M059J (cell line): ENCODE measurements at places on chromosomes 5 and 9.
A peak's percentile ranks its signal among the peaks of the same experiment; 100 is the strongest.

DNA sequence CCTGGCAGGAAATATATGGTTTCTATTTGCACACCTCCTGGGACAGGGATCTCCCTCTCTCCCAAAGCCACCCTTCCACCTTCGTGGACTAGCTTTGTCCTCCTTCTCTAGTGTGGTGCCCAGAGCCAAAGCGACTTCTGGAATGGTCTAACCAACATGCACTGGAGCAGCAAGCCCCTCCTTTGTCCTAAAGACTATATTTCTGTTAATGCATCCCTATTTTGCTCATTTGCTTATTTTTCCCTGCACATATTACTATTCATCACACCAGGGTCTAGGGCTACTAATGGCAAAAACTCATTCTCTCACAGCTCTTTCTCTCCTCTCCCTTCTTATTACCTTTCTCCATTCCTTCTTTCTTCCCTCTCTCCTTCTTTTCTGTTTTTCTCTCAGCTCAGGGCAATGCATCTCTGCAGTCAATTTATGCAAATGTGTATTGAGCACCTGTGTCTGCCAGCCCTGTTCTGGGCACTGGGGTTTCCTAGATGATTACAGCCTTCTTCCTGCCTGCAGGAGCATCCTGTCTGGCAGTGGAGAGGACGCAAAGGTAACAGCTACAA, 2.8 kb upstream of the NEURL1B start:
- no peak for DNase-seq

GRCh38 chr5:68344447-68345111, 129.0 kb downstream of the PIK3R1 start:
- DNase-seq = peak; percentile 96

DNA sequence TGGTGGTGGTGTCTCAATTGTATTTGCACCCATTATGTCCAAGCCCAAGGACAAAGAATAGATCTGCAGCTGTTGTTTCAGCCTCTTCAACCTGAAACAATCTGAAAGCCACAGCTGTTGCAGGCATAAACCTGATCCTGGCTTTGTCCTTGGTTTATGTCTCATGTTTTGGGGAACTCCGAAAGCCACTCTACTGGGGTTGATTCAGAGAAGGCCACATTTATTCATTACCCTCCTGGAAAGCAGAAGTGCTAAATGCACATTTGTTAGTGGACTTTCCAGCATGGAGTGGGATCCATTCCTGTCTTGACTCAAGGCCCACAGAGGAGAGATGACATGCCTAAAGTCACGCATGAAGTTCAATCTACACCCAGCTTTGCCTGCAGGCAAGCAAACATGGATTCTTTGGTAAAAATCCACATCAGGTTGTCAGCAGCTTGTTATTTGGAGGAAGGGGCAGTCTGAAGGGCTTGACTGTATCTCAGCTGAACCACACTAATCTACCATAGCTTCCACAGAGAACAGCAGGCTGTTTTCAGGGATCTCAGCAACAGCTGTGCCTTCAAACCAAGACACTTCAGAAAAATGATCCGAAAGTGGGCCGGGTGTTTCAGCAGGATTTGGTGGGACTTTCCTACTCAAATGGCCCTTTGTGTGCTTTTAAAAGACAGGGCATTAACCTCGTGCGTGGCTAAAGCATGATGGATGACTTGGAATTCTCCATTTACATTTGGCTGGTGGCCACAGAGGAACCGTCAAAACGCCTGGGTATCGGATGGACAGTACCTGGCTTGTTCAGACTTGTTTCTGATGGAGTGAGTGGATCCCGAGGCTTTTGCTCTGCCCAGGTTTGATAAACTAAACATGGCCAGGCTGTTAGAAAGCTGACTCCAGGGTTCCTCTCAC, 36.2 kb upstream of the ADAM19 start:
- no peak for DNase-seq

DNA sequence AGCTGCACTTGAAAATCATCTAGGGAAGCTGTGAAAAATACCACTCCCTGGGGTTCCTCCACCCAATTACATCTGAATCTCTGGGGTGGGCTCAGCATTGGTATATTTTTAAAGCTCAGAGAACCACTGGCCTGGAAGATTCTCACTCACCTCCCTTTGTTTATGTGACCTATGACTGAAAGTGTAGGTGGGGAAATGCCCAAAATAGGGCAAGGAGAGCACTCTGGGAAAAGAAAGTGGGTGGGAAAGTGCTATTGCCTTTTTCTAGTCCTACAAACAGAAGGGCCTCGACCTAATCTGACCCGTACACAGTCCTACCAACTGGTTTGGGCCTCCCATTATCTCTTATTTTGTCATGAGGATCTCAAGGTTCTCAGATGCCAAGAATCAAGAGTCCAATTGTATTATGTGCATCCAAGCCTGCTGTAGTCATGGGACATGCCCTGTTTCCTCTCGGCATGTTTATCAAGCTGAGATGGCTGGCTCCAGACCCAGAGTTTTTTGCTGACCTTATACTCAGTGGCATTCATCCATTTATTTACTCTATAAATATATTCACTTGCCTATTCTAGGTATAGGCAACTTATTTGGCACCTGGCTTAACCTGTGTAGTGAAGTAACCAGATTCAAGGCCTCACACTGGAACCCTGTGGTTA, 483.7 kb downstream of the ENC1 start:
- DNase-seq = no peak

DNA sequence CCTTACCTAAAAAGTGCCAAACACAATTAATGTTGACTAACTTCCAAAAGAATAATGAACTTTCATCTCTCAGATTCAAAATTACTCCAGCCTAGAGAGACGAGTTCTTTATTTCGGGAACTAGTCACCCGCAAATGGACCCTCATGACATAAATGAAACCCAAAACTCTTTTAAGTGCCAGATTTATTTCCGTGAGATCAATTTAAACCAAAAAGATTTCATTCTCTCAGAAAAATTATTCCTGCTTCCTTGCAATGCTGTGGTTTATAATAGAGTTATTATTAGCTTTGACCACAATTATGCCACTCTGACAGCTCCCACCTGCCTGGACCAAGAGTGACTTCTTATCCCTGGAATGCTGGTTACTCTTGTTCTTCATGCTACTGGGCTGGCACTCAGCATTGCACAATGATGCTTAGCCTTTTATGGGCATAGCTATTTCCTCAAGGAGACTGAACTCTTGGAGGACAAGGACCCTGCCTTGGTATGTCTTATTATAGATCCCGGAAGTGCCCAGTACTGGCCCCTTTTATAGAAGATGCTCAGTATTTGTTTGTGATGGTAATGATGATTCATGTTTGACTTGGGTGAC, 183.5 kb downstream of the SNX18 start:
- peak; percentile 100 for DNase-seq

DNA sequence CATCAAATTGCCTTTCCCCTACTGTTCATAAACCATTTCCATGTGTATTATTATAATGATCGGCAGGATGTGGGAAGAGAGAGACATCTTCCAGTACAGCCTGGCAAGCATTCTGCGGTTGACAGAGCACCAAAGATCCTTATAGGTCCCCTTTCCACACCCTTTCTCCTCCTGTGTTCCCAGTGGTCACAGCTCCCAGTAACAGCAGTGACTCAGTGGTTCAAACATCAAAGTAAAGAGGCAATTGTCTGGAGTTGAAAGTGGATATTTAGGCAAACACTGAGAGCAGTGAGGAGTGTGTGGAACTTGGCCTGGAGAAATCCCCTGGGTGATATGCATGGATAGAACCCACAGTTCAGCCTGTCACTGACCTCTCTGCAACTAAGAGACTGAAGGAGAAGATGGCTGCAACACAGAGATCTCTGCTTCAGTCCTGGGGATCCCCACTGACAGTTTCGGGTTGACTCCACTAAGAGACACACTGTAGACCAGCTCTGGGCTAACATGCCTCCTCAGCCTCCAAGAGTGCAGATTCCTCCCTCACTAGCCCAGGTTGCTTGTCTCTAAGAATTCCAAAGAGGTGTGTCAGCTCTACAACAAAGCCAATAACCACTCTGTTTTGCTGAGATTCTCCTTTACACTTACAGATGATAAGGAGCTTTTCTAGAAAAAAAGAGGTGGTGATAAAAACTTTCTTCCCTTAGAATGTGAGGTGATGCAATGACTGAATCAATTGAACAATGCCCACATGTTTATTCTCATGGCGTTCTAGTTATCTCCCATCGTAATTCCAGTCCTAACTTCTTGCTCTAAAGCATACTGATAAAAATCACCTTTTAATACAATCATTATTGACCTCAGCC, 94.4 kb upstream of the IL6ST start:
- peak; percentile 85 for DNase-seq

- DNase-seq = peak; percentile 79
These were observed 28.2 kb downstream of the SLC6A7 start for GRCh38 chr5:150217873-150218692.

DNA sequence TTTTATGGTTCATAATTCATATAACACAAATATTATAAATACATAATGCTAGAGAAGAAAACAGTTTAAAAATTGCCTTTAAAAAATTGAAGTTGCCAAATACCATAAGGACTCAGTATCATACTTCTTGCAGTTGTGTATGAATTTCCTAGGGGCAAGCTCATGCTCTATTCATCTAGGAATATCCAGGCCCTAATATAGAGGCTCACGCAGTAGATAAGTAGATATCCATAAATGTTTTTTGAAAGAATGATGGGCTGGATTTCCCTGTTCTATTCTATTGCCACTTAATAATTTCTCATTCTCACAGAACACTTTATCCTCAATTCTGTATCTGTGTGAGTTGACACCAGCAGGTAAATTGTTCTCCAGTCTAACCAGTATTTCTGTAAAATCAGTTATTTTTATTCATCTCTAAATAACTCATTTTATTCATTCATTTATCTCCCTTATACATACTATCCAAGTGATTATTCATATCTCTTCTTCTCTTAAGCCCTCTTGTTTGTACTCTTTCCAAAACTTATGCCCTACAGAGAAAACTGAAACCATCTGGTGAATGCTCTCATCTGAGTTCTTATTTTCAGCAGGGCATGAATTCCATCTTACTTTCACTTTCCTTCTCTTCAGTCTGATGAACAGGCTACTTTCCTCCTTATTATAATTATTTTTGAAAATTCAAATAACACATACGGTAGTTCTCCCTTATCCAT, 97.1 kb downstream of the SLC44A1 start:
- DNase-seq = peak; percentile 29

- DNase-seq = no peak
These were observed 164.2 kb downstream of the SEMA6A start for GRCh38 chr5:116410336-116410890.

DNA sequence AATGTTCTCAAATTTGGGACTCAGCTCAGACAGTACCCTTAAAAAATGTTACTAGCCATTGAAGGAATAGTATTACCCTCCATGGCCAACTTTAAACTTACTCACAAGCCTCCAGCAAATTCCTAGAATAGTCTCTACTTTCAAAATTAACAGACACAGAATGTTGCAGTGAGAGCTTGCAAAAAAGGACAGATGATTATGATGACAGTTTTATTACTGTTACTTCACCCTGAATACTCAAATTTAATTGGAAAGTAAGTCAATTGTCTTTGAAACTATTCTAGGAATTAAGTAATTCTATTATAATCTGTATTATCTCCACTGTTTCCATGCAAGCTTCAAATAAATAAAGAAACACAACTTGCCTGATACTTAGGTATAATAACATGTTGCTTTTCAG, 288.3 kb downstream of the SLF1 start:
- no peak for DNase-seq

GRCh38 chr9:135716045-135716444, 14.1 kb downstream of the KCNT1 start:
- no peak for DNase-seq

- no peak for DNase-seq
These were observed 40.1 kb downstream of the MACIR start for GRCh38 chr5:103298607-103299188.

GRCh38 chr5:131263648-131264450, at the start of gene CDC42SE2:
Gene CDC42SE2 (plus strand): TSS chr5:131264053. CDS start chr5:131359494, 95,441 bp downstream.
- DNase-seq = peak; percentile 84

DNA sequence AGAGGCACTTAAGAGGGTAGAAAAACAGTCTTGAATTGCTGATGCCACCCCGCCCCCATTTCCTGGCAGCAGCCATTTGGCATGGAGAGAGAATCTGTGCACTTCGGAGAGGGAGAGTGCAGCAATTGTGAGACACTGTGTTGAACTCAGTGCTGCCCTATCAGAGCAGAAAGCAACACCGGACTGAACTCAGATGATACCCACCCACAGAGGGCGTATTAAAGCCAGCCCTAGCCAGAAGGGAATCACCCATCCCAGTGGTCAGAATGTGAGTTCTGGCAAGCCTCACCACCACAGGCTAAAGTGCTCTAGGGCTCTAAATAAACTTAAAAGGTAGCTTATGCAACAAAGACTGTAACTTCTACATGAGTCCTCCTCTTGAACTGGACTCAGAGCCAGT, 88.4 kb upstream of the RGS7BP start:
- DNase-seq = no peak

GRCh38 chr9:84990850-84991513, 321.5 kb downstream of the NTRK2 start:
- no peak for DNase-seq

DNA sequence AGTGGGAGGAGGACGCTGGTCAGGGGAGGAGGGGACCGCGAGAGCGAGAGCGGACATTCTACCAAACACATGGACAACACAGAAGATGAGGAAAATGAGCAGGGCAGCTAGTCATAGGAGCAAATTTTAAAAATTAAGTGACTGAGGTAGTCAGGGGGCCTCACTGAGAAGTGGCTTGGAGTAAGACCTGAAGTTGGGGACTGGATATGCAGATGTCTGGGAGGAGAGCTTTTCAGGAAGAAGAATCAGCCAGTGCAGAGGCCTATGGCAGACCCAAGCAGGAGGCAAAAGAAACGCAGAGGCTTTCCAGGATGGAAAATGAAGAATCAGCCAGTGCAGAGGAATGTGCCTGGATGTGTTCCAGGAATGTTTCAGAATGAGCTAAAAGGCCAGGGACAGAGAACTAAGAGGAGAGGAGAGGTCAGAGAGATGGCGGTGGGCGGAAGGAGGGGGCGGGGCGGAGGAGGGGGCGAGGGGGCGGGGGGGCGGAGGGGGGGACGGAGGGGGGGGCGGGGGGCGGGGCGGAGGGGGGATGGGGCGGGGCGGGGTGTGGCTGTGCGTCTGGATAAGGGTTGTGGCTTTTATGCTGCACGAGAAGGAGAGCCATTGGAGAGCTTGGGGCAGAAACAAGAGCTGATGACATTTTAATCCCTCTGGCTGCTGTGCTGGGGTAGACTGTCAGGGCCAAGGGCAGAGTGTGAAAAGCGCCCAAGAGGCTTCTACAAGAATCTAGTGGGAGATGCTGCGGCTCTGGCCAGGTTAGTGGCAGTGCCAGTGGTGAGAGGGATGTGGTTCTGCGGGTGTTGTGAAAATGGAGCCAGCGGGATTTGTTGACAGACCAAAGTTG, 129.6 kb downstream of the KCNIP1 start:
- peak; percentile 86 for DNase-seq

DNA sequence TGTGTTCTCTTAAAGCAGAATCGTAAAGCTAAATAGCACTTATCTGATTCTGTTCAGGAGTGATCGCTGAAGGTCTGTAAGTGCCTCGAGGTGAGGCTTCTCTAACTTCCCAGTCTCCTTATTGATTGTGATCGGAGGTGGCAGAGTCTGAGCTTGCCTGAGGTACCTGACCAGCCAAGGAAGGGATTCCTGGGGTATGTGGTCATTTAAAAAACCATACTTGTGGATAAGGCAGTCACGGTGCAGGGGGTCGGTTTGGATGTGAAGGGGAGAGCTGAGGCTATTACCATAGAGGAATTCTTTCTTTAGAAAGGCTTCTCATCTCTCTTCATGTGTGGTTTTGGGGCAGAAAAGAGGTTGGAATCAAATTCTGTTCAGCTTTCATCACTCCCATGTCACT, 193.7 kb downstream of the TLE4 start:
- DNase-seq = peak; percentile 40

GRCh38 chr5:139113892-139114291, 84.3 kb downstream of the SIL1 start:
- DNase-seq = no peak
